ENCODE measurements at places on chromosomes 3 and 15. TPM values are rescaled to one million over a fixed set of nuclear protein-coding genes. Genes with fewer than 3 reads are reported as not detected.

DNA sequence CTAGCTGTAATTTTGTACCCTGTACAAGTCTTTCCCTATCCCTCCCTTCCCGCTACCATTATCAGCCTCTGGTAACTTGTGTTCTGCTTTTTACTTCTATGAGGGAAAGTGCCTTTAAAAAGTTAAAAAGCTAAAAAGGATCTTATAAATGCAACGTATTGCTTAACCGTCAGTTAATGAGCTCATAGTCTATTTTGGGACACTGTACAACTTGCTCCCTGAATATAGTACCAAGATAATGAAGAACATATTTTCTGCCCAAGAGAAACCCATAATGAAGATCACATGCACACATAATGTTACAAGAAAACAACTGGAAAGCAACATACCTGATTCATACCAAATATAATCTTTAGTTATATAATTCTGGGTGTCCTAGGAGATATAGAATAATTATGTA, 22.6 kb downstream of the ZIC1 start:
- H3K4me1 ChIP-seq, result no peaks in the 10 kb centered on the region
- no peak for DNase-seq
- H3K27me3 ChIP-seq, result no peaks in the 10 kb centered on the region
- no peaks in the 10 kb centered on the region for H3K36me3 ChIP-seq
- H3K27ac ChIP-seq, result no peak overlapping the region

GRCh38 chr15:69742361-69742760, 289.7 kb downstream of the RPLP1 start:
- no peaks in the 10 kb centered on the region for H3K27me3 ChIP-seq
- no peak overlapping the region for H3K27ac ChIP-seq
- H3K36me3 ChIP-seq, result no peaks in the 10 kb centered on the region
- DNase-seq, result no peak
- H3K4me1 ChIP-seq, result no peaks in the 10 kb centered on the region

DNA sequence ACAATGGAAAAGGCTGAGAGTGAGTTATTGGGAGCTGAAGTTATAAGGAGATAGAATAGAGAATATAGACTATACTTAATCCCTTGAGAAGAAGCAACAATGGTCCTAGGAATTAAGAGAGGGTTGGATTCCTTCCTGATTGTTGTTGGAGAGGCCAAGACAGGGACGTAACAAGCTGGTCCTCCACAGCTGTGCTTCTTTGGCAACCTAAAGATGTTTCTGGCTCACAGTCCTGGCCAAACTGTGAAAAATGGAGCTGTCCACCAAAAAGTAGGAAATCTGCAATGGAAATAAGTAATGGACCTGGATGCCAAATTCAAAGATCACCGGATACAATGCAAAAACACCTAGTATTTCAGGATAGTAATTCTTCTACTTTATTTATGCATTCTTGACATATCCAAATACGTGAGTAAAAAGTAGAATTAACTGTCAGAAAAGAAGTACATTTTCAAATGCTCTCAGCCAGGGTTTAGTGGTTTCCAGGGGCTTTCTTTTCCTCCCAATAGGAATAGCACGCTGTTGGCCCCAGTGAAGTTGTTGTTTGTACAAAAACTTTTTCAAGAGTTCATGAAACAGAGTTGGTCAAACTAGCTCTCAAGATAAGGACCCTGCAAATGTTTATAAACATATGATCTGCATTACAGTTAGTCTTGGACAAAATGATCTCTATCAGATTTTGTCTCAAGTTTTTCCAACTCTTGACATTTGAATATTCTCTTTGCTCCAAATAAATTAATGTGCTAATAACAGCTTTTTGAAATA, 28.3 kb downstream of the CERS3 start:
- no peak for DNase-seq
- H3K27me3 ChIP-seq, result no peaks in the 10 kb centered on the region
- no peaks in the 10 kb centered on the region for H3K36me3 ChIP-seq
- no peaks in the 10 kb centered on the region for H3K4me1 ChIP-seq
- no peak overlapping the region for H3K4me3 ChIP-seq

DNA sequence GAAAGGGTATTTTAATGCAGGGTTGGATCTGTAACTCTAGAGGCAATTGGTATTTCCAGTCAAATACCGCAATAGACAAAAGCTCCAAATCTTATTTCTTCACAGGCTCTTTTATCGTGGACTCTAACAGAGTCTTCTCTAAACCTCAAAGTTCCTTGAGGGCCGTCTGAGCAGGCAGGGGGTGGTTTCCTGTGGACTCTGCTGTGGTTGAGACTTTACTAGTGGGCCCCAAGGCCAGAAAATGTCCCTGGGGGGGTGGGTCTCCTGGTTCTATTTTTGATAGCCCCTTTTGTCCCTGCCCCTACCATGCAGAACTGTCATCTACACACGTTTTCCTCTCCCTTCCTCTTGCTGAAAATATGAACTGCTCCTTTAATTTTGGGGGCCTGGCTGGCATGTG, 80.1 kb downstream of the ASB7 start:
- H3K36me3 ChIP-seq, result no peaks in the 10 kb centered on the region
- no peaks in the 10 kb centered on the region for H3K4me1 ChIP-seq
- H3K27ac ChIP-seq, result no peak overlapping the region
- no peaks in the 10 kb centered on the region for H3K27me3 ChIP-seq
- no peak overlapping the region for H3K4me3 ChIP-seq

GRCh38 chr3:86991482-86991815, 500 bp upstream of the VGLL3 start:
- no peaks in the 10 kb centered on the region for H3K27me3 ChIP-seq
- H3K36me3 ChIP-seq, result no peaks in the 10 kb centered on the region
- DNase-seq, result no peak
- peak overlapping the region; percentile 78 for H3K27ac ChIP-seq

ABI3BP gene
- total RNA-seq, result 185 TPM

DNA sequence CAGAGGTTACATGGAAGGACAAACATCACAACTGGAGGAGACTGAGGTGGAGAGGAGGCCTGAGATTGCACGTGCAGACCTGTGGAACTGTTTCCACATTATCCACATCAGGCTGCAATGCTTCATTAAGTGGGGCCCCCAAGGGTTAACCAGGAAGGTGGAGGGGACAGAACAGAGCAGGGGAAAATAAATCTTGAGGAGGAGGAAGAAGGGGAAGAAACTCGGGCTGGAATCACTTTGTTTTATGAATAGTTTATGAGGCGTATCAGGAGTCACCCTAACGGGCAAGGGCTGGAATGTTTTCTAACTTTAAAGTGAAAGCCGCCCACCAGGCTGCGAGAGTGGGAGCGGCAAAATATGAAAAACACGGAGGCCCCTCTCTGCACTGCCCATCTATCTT, 154.9 kb downstream of the WNT5A start:
- H3K36me3 ChIP-seq, result no peaks in the 10 kb centered on the region
- no peak overlapping the region for H3K27ac ChIP-seq
- DNase-seq, result no peak
- no peaks in the 10 kb centered on the region for H3K4me1 ChIP-seq

DNA sequence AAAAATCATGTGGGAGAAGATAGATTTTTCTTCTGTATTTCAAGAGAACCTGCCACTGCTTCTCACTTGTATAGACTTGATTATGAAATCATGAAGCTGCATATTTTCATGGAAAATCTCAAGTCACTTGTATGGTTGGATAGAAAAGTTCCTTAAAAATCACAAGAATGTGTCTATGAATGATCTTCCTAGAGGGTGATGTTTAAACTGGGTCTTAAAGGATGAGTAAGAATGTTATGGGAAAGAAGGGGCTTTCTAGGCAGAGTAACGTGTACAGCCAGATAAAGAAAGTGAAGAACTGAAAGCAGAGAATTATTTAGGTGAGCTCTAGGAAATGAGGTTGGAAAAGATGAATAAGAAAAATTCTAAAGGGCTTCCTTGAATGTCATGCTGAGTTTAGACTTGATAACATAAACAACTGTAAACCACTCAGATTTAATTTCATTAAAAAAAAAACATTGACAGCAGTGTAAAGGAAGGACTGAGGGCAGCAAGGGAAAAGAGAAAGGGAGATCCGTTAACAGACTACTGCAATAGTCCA, 5.0 kb downstream of the CD47 start:
- peaks cover 39% of the 10 kb centered on the region for H3K4me1 ChIP-seq
- no peak overlapping the region for H3K4me3 ChIP-seq
- H3K27ac ChIP-seq, result no peak overlapping the region

DNA sequence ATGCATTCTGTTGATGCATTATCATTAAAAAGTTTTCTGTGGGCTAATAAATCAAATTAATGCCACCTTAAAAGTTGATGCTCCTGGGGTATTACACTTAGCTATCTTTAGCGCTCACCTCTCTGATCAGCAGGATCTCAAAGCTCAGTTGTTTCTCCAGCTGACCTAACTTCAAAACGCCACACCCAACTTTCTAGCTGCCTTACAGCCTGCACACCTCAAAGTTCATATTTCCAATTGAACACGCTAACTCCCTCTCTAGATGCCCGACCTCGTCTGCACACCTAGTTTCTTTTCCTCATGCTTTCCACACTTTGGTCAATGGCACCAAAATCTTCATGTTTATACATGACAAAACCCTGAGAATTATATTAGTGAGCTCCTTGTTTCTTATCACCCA, 98.2 kb upstream of the AGTR1 start:
- no peaks in the 10 kb centered on the region for H3K36me3 ChIP-seq
- no peaks in the 10 kb centered on the region for H3K27me3 ChIP-seq
- H3K4me1 ChIP-seq, result peaks cover 2% of the 10 kb centered on the region

ROBO2 gene
- 9.8 TPM for total RNA-seq

GRCh38 chr3:166713787-166714186, 666.3 kb downstream of the ZBBX start:
- H3K4me3 ChIP-seq, result no peak overlapping the region
- no peaks in the 10 kb centered on the region for H3K4me1 ChIP-seq
- H3K36me3 ChIP-seq, result no peaks in the 10 kb centered on the region
- no peaks in the 10 kb centered on the region for H3K27me3 ChIP-seq
- H3K27ac ChIP-seq, result no peak overlapping the region

- no peaks in the 10 kb centered on the region for H3K27me3 ChIP-seq
- H3K36me3 ChIP-seq, result no peaks in the 10 kb centered on the region
- peaks cover 7% of the 10 kb centered on the region for H3K4me1 ChIP-seq
- H3K4me3 ChIP-seq, result no peak overlapping the region
- H3K27ac ChIP-seq, result no peak overlapping the region
- DNase-seq, result no peak
Observed at GRCh38 chr15:64810497-64811326, 14.7 kb downstream of the PIF1 start.

DNA sequence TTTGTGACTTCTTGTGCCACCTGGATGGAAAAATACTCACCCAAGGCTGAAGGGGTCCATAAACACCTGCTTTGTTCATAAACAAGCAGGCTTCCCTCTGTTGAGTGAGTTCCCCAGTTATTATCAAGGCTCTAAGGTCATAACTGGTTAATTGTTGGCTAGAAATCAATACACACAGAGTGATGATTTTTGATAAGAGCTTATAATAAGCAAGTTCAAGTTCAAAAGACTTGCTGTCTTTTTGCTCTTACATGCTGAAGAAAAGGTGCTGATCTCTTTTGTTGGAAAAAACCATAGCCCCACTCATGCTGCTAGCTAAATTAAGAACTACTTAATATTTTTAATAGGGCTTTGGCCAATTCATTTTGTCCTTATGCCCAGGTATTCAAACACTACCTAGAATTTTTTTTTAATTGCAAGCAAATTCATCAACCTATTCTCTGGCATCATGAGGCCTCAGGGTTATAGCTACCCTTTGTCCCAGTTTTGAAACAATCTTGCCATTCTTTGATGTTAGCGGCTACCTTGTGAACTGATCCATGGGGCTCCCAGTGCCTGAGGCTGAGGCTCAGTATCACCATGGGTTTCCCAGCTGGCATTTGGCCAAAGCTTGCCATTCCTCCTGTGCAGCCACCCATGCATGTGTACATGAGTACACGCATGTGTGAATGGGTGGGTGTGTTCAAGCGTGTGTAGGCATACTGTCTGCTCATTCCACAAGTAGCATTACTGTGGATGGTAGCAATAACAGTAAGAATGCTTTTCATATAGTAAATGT, 127.6 kb upstream of the LPP start:
- no peaks in the 10 kb centered on the region for H3K36me3 ChIP-seq
- no peaks in the 10 kb centered on the region for H3K27me3 ChIP-seq
- DNase-seq, result no peak
- H3K4me3 ChIP-seq, result no peak overlapping the region

GRCh38 chr3:123336001-123336400, 112.9 kb downstream of the ADCY5 start:
- no peaks in the 10 kb centered on the region for H3K36me3 ChIP-seq
- peaks cover 15% of the 10 kb centered on the region for H3K4me1 ChIP-seq
- DNase-seq, result no peak
- no peak overlapping the region for H3K4me3 ChIP-seq

- no peak overlapping the region for H3K4me3 ChIP-seq
- no peaks in the 10 kb centered on the region for H3K36me3 ChIP-seq
- no peaks in the 10 kb centered on the region for H3K27me3 ChIP-seq
- H3K27ac ChIP-seq, result no peak overlapping the region
Observed at GRCh38 chr3:118267588-118267987, 767.1 kb downstream of the IGSF11 start.

CMSS1 gene
- 22.7 TPM for total RNA-seq

DNA sequence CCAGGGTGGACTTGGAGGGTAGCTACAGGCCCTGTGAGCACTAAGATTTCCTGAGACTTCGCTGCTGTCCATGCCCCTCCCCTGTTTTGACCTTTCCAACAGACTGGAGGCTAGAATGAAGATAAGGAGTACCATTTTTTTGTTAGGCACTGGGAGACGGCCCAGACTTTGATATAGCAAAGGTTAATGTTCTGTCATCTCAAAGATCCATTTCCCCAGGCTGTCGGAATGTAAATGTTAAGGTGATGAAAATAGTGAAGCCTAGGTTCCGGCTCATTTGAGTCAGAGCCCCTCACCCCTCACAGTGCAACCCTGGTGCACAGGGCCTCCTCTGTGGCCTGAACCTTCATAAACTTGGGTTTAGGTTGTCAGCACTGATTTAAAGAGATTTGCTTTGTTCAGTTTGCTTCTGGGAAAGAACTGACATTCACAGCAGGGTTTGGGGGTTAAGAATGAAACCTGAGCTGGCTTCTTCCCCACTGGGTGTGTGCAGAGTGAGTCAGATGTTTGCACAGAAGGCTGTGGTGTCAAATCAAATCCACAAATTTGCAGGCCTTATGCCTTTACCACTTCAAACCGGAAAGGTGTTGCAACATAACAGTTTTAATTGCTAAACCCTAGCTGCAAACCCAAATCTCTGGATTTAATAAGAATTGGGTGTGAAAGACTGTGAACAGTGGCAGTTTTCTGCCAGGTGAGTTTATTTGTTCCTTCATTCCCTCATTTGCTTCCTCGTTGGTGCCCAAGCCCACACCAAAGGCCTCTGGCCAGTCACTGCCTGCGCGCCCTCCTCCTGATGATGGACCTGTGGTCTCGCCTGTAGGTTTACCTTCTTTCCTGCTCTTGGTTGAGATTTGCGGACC, 20.6 kb upstream of the KCTD6 start:
- H3K27ac ChIP-seq, result no peak overlapping the region
- H3K4me3 ChIP-seq, result no peak overlapping the region
- H3K4me1 ChIP-seq, result peaks cover 3% of the 10 kb centered on the region
- no peaks in the 10 kb centered on the region for H3K27me3 ChIP-seq

GRCh38 chr15:42012241-42012640, 8.6 kb downstream of the PLA2G4E start:
- H3K27ac ChIP-seq, result no peak overlapping the region
- H3K4me1 ChIP-seq, result no peaks in the 10 kb centered on the region
- no peaks in the 10 kb centered on the region for H3K36me3 ChIP-seq
- no peak overlapping the region for H3K4me3 ChIP-seq

LAMB2 gene
- 764 TPM for total RNA-seq

Data from thoracic aorta (tissue), 2 donors.